CD4-positive, alpha-beta T cell treated with Interleukin-21 for 1 hour (primary cell): ENCODE measurements at places on chromosomes 13 and 19.

- DNase-seq: no peak
Observed at GRCh38 chr13:70249332-70250064, 141.2 kb upstream of the KLHL1 start.

DNA sequence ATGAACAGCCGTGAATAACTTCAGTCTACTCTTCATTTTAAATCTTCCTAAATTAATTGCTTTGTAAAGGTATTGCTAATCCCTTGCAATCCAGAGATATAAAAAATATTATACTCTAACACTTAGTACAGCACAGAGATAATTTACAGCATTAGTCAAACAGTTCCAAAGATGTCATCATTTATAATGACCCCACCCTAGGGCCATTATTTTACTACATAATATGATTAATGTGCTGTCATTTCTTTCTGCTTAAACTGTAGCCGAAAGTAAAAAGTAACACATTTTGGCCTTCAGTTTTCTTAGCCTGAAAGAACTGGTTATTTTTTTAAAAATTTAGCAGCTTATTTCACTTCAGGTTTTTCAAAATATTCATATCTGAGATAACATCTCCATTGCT, 256.3 kb upstream of the RFC3 start:
- DNase-seq: no peak

DNA sequence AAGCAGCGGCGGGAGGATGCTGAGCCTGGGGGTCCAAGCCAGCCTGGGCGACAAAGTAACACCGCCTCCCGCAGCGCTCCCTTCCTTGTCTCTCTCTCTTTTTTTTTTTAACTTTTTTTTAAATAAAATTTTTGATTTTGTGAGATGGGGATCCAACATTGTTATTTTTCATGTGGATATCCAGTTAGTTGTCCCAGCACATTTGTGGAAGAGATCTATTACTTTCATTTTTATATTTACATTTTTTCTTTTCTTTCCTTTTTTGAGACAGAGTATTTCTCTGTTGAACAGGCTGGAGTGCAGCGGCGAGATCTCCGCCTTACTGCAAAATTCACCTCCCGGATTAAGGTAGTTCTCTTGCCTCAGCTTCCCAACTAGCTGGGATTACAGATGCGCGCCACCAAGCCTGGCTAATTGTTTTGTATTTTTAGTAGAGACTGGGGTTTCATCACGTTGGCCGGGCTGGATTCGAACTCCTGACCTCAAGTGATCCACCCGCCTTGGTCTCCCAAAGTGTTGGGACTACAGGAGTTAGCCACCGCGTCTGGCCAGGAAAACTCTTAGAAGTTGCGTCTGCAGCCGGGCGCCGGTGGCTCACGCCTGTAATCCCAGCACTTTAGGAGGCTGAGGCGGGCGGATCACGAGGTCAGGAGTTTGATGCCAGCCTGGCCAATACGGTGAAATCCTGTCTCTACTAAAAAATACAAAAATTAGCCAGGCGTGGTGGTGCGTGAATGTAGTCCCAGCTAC, 19.4 kb downstream of the ZNF816 start:
- DNase-seq: no peak

GRCh38 chr13:28470296-28470695, 24.6 kb downstream of the FLT1 start:
- no peak for DNase-seq

GRCh38 chr19:1315470-1316166, 29.9 kb downstream of the EFNA2 start:
- DNase-seq: peak; percentile 17

DNA sequence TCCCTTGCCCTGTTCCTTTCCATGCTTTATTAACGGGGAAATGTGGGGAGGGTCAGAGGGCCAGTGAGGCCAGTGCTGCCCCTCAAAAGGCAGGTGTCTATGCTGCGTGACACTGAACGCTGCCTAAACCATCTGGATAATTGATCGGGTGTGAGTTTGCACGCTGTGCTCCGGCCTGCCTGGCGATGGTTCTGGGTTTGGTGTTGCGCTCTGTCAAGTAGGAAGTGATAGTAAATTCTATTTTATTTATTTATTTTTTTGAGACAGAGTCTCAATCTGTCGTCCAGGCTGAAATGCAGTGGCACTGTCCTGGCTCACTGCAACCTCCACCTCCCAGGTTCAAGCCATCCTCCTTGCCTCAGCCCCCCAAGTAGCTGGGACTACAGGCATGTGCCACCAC, 86.5 kb downstream of the ATP11A start:
- DNase-seq: no peak

GRCh38 chr19:18503337-18503970, 18.4 kb downstream of the ELL start:
- DNase-seq: no peak

DNA sequence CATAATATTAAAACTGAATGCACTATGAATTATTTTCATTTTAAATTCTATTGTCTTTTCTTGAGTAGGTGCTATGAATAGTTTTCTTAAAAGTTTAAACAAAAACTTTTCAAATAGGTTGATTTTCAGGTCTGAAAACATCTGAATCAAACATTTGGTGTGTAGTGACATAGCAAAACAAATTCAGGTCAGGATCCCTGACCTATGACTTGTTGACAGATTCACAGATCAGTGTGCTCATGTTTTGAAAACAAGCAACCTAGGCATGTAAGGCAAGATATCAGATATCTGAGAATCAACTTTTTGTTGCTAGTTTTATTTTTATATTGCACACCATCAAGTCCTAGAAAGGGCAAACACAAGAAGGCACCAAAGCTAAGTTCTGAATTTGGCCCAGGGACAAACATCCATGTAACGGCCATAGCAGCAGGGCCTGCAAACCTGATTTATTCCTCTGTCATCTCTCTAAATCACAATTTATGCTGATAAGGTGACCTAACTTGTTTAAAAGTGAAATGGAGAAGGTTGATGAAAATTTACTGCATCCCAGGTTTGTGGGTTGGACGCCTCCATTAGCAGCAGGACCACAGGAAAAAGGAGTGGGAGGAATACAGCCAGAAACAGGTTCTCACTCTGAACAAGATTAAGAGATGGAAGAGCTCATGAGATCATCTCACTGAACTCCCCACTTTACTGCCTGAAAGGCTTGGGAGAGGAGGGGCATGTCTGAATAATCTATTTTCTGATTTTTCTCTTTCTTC, 337.7 kb downstream of the KCNRG start:
- DNase-seq: no peak

- DNase-seq: no peak
Observed at GRCh38 chr13:42996584-42996983, 4.5 kb upstream of the EPSTI1 start.

DNA sequence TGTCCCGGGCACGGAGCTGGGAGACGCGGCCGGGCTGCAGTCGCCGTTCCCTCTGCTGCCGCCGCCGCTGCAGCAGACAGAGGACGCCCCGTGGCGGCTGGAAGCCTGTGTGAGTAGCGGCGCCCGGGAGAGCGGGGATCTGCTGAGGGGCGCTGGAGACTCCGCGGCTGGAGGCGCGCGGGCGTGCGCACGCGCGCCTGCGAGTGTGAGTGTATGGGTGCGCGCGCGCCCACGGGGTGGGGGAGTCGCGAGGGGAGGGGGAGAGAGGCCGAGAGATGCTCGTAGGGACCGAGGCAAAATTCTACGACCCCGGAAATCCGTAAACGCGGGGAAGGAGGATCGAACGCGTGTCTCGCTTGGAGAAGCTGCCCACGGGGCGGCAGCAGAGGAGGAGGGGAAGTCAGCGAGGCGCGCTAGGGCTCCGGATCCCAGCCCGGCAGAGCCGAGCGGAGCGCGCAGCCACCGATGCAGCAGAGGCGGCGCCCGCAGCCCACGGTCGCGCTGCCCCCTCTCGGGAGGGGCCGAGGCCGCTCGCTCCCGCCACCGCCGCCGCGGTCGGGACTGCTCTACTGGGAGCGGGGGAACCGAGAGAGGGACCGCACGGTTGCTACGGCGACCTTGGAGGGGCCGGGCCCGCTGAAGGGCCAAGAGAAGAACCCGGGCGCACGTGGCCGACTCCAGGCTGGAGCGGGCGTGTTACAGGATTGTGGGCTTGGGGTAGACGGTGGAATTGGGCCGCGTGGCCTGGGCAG, at the start of gene ENOX1:
Gene ENOX1 (minus strand): TSS at position 207 of the 752 bp plus-strand sequence.
- peak; percentile 12 for DNase-seq

DNA sequence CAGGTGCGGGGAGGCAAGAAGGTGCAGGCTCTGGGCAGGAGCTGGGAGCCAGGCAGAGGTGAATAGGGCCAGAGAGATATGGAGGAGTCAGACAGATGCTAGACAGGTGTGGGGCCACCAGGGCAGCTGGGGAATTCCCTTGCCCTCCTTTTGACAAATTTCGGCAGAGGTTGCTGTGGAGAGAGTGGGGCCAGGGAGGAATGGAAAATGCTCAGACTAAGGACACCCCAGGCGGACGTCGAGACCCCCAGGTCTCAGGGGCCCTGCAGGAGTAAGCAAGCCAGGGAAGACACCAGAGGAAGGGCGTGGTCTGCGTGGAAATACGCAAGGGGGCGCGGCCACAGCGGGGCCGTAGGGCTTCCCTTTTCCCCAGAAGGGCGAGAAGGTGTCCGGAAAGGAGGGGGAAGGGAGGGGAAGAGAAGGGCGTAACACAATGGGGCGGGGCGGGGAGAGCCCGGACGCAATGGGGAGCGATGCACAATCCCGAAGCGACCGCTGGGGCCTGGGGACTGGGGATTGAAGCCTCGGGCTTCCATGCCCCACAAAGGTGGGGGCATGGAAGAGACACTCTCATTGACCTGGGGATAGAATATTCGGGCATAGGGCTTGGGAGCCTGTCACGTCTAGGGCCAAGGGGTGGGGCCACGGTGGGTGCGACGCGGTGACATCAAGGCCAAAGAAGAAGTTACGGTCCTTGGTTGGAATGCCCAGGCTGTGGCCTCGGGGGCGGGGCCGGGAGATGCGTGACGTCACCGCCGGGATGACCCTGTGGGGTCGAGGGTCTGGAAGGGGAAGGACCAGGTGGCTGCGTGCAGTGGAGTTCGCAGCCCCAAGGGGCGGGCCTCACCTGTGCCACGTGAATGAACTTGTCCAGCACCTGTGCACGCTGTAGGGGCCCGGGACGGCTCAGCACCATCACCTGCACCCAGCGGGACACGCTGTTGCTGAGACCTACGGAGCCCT, 8.2 kb downstream of the RASGRP4 start:
- peak; percentile 74 for DNase-seq

- no peak for DNase-seq
Observed at GRCh38 chr19:19031891-19032290, 1.4 kb downstream of the SUGP2 start.

- no peak for DNase-seq
Observed at GRCh38 chr19:17489392-17490030, 19.2 kb downstream of the SLC27A1 start.

- peak; percentile 49 for DNase-seq
Observed at GRCh38 chr19:8445488-8446001, 770 bp downstream of the HNRNPM start.

DNA sequence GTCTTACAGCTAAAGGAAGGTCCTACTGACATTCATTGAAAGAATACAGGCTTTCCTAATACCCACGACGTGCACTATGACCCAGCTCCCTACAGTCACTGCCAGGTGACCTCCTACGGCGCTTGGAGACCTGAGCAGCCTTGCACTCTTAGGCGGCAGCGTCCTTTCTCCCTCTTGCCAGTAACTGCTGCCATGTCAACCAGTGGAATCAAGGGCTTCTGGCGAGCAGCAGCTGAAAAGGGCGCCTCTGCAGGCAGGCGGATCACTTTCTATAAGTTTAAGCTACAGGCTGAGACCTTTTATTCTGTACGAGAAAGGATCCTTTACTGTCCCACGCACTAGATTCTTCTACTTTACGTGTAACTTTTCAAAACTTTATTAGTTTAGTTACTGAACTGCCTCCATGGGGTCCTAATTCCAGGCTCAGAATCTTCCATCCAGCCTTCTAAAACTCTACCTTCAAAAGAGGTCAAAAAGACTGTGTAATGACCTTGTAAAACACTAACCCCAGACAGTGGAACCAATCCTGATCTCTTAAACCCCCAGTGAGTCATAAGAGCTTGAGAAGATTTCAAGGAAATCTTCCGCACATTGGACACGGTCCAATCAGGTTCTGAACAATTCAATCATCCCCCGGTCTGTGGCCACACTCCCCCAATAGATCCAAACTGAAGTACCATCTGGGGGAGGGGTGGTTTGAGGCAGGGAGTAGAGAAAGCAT, 1.9 kb downstream of the KCTD12 start:
- peak; percentile 7 for DNase-seq

GRCh38 chr19:42273407-42274064, 4.5 kb downstream of the CIC start:
- DNase-seq: no peak

DNA sequence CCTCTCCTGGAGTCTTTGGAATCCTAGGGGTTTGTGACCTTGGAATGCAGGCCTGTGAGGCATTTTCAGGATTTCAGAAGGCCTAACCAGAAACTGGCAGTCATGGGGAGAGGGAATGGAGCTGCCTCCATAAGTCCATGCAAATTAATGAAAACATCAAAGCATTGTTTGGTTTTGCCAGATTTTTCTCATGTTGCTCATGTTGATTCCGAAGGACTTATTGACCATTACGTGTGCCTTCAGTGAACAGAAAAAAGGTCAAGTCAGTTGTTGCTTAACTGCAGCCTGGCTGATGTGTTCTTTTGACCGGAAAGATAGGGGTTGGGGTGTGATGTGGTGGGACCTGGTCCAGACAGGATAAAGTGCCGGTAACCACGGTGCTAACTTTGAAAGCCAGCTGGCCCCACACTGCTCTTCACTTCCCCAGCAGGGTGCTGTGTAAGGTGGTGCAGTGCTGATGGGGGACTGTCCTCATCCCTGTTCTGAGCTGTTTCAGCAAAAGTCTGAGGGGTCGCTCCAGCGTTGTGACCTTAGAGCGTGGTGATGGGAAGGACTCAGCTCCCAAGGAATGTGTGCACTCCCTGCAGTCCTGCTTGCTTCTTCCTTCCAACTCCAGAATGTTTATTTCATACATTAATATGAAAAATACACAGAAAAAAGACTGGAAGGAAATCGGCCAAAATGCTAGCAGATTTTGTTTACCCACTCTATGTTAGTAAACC, 3.5 kb downstream of the RNF113B start:
- DNase-seq: no peak

DNA sequence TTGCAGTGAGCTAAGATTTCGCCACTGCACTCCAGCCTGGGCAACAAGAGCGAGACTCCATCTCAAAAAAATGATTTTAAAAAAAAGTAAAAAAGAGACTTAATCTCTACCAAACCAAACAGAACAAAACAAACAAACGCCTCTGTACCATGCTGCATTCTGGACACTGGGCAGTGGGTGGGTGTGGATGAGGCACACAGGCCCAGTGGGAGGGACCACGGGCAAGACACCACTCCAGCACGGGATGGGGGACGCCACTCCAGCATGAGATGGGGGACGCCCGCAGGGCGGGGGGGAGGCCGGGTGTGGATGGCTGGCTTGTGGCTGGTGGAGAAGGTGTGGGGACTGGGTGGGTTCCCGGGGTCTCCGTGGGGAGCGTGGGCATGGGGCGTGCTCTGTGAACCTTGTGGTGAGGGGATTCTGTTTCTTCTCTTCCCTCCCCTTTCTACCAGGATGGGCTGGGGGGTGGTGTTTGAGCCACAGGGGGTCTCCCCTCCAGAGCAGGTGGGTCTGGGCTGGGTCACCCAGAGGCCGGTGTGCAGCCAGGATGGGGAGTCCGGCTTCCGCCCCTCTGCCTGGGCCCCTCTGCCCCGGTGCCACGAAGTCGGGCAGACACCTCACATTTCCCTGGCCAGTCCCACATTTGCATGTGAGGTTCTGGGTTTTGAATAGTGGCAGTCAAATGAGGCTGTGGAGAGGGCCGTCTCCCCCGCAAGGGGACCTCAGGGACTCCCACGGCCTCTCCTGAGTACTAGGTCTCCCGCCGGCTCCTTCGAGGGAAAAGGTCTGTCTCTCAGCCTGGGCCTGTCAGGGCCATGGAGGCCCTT, 23.9 kb upstream of the MATK start:
- DNase-seq: no peak

GRCh38 chr13:108325863-108326262, 56.3 kb downstream of the TNFSF13B start:
- no peak for DNase-seq

GRCh38 chr13:23949200-23949599, 51.9 kb upstream of the C1QTNF9B start:
- no peak for DNase-seq
